T47D (cell line): ENCODE measurements at places on chromosomes 6 and 20.

- no peak for DNase-seq
Observed at GRCh38 chr20:50310673-50311051, 120.0 kb downstream of the CEBPB start.

GRCh38 chr6:3351829-3352524 lies 93.2 kb downstream of the PSMG4 start:
- DNase-seq: no peak

DNA sequence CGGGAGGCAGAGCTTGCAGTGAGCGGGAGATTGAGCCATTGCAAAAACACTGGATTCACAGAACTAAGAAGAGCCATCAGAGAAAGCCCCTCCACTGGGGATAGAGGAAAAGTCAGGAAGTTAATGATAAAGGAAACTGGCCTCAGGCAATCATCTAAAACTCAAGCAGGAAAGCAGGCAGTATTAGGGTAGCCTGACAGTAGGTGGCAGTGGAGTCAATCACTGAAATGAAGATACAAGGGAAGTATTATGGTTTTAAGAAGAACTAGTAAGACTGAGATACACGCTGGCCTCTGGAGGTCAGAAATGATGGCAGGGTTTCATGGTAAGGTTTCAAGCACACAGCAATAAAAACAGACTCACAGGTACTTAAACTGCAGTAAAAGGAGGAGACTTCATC lies 578.3 kb downstream of the HACE1 start:
- DNase-seq: no peak

- DNase-seq: no peak
Observed at GRCh38 chr6:41498968-41499599, 47.1 kb upstream of the FOXP4 start.

DNA sequence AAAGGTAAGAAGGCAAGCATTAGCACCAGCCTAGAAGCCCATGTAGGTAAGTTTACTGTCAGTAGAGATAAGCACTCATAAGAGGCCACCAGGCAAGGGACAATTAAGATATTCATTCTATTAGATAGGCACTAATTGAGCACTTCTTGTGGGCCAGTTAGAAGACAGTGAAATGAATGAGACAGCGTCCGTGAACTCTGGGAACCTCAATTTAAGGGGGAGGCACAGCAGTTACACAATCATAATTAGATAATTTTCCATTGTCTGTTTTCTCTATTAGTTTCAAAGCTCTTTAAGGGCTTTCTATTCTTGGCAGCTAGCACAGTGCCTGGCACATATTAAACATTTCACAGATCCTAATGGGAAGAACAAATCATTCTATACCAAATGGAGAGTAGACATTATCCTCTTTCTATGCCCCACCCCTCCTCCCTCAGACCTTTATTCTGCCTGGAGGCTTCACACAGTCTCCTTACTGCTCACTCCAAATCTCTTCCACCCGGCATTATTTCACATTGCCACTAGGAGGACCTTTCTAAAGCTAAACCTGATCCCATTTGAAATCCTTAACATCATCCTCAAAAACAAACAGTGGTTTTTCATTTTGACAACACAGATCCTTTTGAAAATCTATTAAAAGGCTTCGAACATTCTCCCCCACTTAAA lies 529.6 kb downstream of the ADGRB3 start:
- DNase-seq: no peak
